ENCODE measurements at places on chromosomes 1 and 21. TPM values are rescaled to one million over a fixed set of nuclear protein-coding genes. Genes with fewer than 3 reads are reported as not detected.

GRCh38 chr1:78712467-78713051 is 62.9 kb downstream of the IFI44 start:
- no peaks in the 10 kb centered on the region for H3K36me3 ChIP-seq
- no peaks in the 10 kb centered on the region for H3K27me3 ChIP-seq
- no peaks in the 10 kb centered on the region for H3K4me1 ChIP-seq
- no peak overlapping the region for H3K27ac ChIP-seq

- H3K27ac ChIP-seq, result no peak overlapping the region
- DNase-seq, result no peak
- H3K27me3 ChIP-seq, result no peaks in the 10 kb centered on the region
- no peak overlapping the region for H3K4me3 ChIP-seq
- no peaks in the 10 kb centered on the region for H3K4me1 ChIP-seq
Observed at GRCh38 chr1:91245435-91245834, 159.2 kb downstream of the HFM1 start.

GRCh38 chr1:147246044-147246690 is 3.7 kb downstream of the CHD1L start:
- H3K27me3 ChIP-seq, result no peaks in the 10 kb centered on the region
- H3K36me3 ChIP-seq, result no peaks in the 10 kb centered on the region
- no peak for DNase-seq
- H3K27ac ChIP-seq, result no peak overlapping the region
- no peak overlapping the region for H3K4me3 ChIP-seq
- peaks cover 11% of the 10 kb centered on the region for H3K4me1 ChIP-seq

DNA sequence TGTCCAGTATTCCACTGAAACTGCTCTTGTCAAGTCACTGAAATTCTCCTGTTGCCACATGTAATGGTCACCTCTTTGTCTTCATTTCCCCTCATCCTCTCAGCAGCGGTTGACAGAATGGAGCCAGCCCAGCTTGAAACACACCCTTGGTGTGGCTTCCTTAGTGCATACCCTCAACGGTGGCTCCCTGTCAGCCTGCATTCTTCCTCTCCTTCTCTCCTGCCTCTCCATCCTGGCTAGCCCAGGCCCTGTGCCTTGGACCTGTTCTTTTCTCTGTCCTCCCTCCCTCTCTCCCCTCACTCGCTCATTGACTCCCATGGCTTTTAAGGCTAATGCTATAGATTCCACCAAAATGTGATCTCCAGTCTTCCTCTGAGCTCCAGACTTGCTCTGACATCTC is 3.7 kb downstream of the FCMR start:
- peaks cover 18% of the 10 kb centered on the region for H3K36me3 ChIP-seq
- no peak overlapping the region for H3K4me3 ChIP-seq
- no peak for DNase-seq
- peaks cover 26% of the 10 kb centered on the region for H3K4me1 ChIP-seq

GRCh38 chr1:9316080-9316444 is 23.4 kb downstream of the SPSB1 start:
- H3K36me3 ChIP-seq, result no peaks in the 10 kb centered on the region
- H3K27me3 ChIP-seq, result no peaks in the 10 kb centered on the region
- no peak for DNase-seq
- H3K27ac ChIP-seq, result no peak overlapping the region

DNA sequence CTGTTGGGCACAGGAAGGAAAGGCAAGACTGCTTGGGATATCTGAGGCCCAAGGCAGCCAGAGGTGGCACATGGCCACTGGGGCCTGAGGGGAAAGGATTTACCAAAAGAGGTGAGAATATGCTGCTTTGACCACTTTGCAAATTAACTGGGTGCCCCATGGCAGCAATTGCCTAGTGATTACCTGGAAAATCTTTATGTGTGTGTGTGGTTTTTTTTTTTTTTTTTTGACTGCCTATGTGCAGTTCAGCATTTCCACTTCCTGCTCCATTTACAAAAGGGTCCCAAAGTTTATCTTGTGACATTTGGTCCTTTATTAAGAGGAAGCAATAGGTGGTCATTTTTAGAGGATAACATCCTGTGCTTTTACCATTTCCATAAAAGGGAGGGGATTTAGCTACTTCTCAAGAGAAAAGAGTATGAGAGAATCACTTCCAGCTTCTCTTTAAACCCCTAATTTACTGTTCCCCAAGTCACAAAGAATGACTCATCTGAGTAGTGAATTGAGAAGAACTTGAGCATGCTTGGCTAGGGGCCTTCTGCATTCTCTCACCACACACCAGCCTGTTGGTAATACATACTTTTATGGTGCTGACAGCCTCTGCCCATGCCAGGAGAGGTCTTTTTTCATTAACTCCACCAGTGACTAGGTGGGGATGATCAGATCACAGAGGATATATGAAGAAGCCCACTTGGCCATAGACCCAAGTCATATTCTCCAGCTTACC is 52.1 kb downstream of the SYDE2 start:
- H3K4me1 ChIP-seq, result no peaks in the 10 kb centered on the region
- no peak for DNase-seq
- H3K27me3 ChIP-seq, result no peaks in the 10 kb centered on the region
- H3K36me3 ChIP-seq, result no peaks in the 10 kb centered on the region
- no peak overlapping the region for H3K27ac ChIP-seq

GRCh38 chr1:241605146-241605805 is 34.9 kb downstream of the CHML start:
- no peak overlapping the region for H3K27ac ChIP-seq
- H3K36me3 ChIP-seq, result peaks cover 2% of the 10 kb centered on the region
- no peaks in the 10 kb centered on the region for H3K27me3 ChIP-seq
- H3K4me3 ChIP-seq, result no peak overlapping the region

DNA sequence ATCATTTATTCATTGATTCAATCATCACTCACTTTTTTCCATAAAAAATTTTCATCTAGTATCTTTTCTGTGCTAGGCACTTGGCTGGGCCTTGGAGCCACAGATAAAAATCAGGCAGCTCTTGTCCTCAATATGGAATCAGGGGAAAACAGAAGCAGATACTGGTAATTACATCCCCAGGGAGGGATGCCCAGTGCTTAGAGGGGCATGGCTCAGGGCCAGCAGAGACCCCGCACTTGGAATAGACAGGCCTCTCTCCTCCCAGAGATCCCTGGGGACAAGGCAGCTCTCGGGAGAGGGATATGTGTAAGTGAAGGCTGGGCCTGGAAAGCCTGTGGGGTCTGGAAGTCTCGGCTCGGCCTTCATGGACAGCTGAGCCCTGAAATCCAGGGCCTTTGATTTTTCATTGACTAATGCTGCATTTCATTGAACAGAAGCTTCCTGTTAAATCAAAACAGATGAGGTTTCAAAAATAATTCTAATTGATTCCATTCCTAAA is 180.4 kb downstream of the FOXD2 start:
- no peaks in the 10 kb centered on the region for H3K36me3 ChIP-seq
- H3K4me1 ChIP-seq, result no peaks in the 10 kb centered on the region
- H3K27ac ChIP-seq, result no peak overlapping the region
- no peak overlapping the region for H3K4me3 ChIP-seq
- DNase-seq, result no peak

DNA sequence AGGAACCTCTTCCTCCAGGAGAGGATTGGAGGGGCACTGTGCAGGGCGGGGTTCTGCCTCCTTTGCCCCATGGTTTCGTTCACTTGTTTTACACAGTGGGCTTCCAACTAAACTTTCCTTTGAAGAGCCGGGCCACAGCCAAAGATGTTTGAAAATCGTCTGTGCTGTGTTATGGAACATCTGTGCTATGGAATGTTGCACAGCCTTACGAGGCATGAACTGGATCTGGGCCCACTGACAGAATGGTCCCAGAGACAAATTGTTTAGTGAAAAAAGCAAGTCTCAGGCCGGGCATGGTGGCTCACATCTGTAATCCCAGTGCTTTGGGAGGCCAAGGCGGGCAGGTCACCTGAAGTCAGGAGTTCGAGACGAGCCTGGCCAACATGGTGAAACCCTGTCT is 12.6 kb upstream of the MEF2D start:
- no peak for DNase-seq
- no peak overlapping the region for H3K27ac ChIP-seq
- H3K4me1 ChIP-seq, result peaks cover 27% of the 10 kb centered on the region

DNA sequence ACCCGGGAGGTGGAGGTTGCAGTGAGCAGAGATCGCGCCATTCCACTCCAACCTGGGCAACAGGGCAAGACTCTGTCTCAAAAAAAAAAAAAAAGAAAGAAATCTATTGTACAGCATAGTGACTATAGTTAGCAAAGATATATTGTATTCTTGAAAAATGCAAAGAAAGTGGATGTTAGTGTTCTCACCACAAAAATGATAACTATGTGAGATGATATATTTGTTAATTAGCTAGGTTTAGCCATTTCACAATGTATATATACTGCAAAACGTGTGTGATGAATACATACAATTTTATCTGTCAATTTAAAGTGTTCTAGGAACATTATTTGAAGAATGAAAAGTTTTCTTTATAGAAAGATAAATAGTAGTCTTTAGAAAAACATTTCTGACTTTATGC is 179.9 kb downstream of the AK5 start:
- H3K4me1 ChIP-seq, result no peaks in the 10 kb centered on the region
- no peaks in the 10 kb centered on the region for H3K36me3 ChIP-seq
- no peak for DNase-seq
- H3K4me3 ChIP-seq, result no peak overlapping the region
- H3K27me3 ChIP-seq, result no peaks in the 10 kb centered on the region

DNA sequence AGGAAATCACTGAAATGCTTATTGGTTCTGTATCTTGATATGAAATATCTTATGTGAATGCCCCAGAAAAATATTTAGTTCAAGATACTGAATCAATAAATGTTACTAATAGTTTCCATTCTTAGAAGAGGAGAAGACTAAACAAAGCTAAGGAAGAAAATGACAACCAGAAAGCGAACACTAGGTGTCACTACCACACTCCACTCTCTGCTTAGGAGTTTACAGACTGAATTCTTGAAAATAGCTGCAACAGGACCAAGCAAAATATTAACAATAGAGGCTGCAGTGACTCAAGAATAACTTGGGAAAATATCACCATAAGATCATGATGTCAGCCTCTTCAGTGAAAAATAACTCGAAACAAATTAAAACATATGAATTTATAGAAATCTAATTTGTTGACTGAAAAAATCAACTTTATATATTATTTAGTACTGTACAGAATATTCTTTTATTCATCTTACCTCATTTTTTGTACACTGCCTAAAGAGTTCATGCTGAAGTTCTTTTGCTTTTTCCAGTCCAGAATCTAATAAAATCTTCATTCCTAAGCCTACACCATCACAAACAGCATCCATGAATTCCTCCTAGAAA is 61.6 kb downstream of the KIF14 start:
- peaks cover 8% of the 10 kb centered on the region for H3K36me3 ChIP-seq
- no peak overlapping the region for H3K27ac ChIP-seq
- no peak overlapping the region for H3K4me3 ChIP-seq

GRCh38 chr1:66732407-66733166 is 19.7 kb upstream of the DYNLT5 start:
- H3K36me3 ChIP-seq, result no peaks in the 10 kb centered on the region
- H3K27ac ChIP-seq, result no peak overlapping the region
- no peak overlapping the region for H3K4me3 ChIP-seq
- peaks cover 3% of the 10 kb centered on the region for H3K4me1 ChIP-seq
- no peaks in the 10 kb centered on the region for H3K27me3 ChIP-seq

GRCh38 chr1:220271706-220272046 is 577 bp downstream of the RAB3GAP2 start:
- H3K27me3 ChIP-seq, result no peaks in the 10 kb centered on the region
- H3K36me3 ChIP-seq, result peaks cover 4% of the 10 kb centered on the region
- H3K27ac ChIP-seq, result peak overlapping the region; percentile 94
- no peak for DNase-seq
- peaks cover 6% of the 10 kb centered on the region for H3K4me1 ChIP-seq

GRCh38 chr1:12342401-12343003 is 112.7 kb downstream of the VPS13D start:
- peaks cover 12% of the 10 kb centered on the region for H3K36me3 ChIP-seq
- peaks cover 46% of the 10 kb centered on the region for H3K4me1 ChIP-seq
- no peak overlapping the region for H3K27ac ChIP-seq
- DNase-seq, result no peak

GRCh38 chr1:101220906-101221305 is 15.9 kb upstream of the S1PR1 start:
- no peak overlapping the region for H3K27ac ChIP-seq
- no peaks in the 10 kb centered on the region for H3K27me3 ChIP-seq
- no peak for DNase-seq
- no peaks in the 10 kb centered on the region for H3K4me1 ChIP-seq

DNA sequence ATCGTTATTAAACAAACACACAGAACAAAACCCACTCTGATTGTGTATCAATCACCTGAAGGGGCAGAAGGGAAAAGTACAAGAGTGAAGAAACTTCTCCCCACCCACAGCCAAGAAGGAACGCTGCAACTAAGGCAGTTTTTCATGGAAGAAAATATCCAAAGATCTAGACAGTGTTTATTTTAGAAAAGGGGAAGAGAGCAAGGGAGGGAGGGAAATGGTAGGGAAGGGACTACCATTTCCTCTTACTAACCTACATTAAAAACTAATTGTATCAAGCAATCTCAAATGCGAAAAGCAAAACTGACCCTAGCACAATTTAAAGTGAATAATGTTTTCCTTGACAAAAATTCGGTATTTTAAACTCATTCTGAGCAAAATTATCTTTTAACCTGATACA is 3.5 kb downstream of the NRIP1 start:
- peaks cover 18% of the 10 kb centered on the region for H3K4me1 ChIP-seq
- no peaks in the 10 kb centered on the region for H3K36me3 ChIP-seq
- H3K27ac ChIP-seq, result no peak overlapping the region

- H3K4me3 ChIP-seq, result no peak overlapping the region
- no peak for DNase-seq
- H3K27ac ChIP-seq, result no peak overlapping the region
- no peaks in the 10 kb centered on the region for H3K4me1 ChIP-seq
Observed at GRCh38 chr1:201576914-201577313, 38.0 kb downstream of the NAV1 start.

GRCh38 chr1:210360852-210361477 is 32.3 kb downstream of the HHAT start:
- H3K27ac ChIP-seq, result no peak overlapping the region
- H3K4me3 ChIP-seq, result no peak overlapping the region
- peak; percentile 36 for DNase-seq
- no peaks in the 10 kb centered on the region for H3K36me3 ChIP-seq

- H3K4me3 ChIP-seq, result no peak overlapping the region
- no peak overlapping the region for H3K27ac ChIP-seq
- peaks cover 71% of the 10 kb centered on the region for H3K4me1 ChIP-seq
- H3K27me3 ChIP-seq, result no peaks in the 10 kb centered on the region
Observed at GRCh38 chr1:203284411-203285123, 20.8 kb upstream of the BTG2 start.

DNA sequence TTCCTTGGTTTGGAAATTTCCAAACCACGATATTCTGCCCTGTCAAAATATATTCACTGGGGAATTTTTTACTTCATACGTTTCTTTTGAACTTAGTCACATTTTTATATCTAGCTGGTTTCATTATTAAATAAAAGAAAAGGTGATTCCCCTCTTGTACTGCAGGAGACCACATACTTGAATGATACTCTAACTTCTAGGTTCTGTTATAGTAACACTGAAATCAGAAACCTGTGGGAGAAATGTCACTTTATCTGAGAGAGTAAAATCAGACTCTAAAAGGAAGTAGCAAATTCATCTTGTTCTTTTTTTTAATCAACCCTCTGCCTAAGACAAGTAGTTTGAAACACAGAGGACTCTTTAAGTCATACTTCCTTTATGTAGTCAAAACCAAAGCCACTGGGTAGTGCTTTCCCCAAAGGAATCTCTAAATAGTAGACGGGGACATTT is 34.4 kb downstream of the MRPL39 start:
- peak overlapping the region; percentile 75 for H3K27ac ChIP-seq
- no peak for DNase-seq
- H3K36me3 ChIP-seq, result peaks cover 4% of the 10 kb centered on the region
- H3K4me1 ChIP-seq, result peaks cover 3% of the 10 kb centered on the region
- no peak overlapping the region for H3K4me3 ChIP-seq
- H3K27me3 ChIP-seq, result no peaks in the 10 kb centered on the region

The CR1L gene
- polyA plus RNA-seq, result 0.46 TPM

The FGR gene
- polyA plus RNA-seq, result 38.7 TPM

The SIM2 gene
- 0.07 TPM for polyA plus RNA-seq

The TCHHL1 gene
- polyA plus RNA-seq, result 0.16 TPM

The LAPTM5 gene
- 364 TPM for polyA plus RNA-seq

The LCE1D gene
- polyA plus RNA-seq, result 0.27 TPM

The DIO1 gene
- 0.18 TPM for polyA plus RNA-seq

The OR13G1 gene
- polyA plus RNA-seq, result not detected

The IL20 gene
- 0.66 TPM for polyA plus RNA-seq
